ENCODE measurements at places on chromosomes 11 and 22. TPM values are rescaled to one million over a fixed set of nuclear protein-coding genes. Genes with fewer than 3 reads are reported as not detected.

MN1 gene
- total RNA-seq, result 2.1 TPM

LGR4 gene
- total RNA-seq, result 62.7 TPM

ISX gene
- not detected for total RNA-seq

ZDHHC24 gene
- total RNA-seq, result 17.8 TPM

- DNase-seq, result no peak
Observed at GRCh38 chr11:111624608-111625007, 22.4 kb downstream of the SIK2 start.

NELL1 gene
- not detected for total RNA-seq

IFITM10 gene
- not detected for total RNA-seq

Measured in epithelial cell of proximal tubule (primary cell).